ENCODE measurements at places on chromosomes 11 and 22.

- peak; percentile 99 for DNase-seq
Measured at GRCh38 chr22:19986410-19987341, 29.9 kb downstream of the ARVCF start.

- no peak for DNase-seq
Measured at GRCh38 chr11:87260811-87261210, 223.1 kb downstream of the TMEM135 start.

DNA sequence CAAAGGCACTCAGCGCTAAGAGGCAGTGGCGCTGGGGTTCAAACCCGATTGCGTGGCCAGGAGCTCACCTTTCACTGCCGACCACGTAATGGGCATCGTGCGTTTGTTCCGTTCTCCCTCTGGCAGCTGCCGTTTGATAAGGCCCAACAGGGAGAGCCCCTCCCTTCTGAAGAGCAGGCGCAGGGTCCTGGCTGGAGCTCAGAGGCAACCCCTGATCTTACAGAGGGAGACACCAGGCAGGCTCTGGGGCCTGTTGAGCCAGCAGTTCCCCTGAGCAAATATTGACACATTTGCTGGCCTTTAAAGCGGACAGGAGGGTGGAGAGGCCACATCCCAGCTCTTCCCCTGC, 11.7 kb upstream of the C1QTNF6 start:
- no peak for DNase-seq

DNA sequence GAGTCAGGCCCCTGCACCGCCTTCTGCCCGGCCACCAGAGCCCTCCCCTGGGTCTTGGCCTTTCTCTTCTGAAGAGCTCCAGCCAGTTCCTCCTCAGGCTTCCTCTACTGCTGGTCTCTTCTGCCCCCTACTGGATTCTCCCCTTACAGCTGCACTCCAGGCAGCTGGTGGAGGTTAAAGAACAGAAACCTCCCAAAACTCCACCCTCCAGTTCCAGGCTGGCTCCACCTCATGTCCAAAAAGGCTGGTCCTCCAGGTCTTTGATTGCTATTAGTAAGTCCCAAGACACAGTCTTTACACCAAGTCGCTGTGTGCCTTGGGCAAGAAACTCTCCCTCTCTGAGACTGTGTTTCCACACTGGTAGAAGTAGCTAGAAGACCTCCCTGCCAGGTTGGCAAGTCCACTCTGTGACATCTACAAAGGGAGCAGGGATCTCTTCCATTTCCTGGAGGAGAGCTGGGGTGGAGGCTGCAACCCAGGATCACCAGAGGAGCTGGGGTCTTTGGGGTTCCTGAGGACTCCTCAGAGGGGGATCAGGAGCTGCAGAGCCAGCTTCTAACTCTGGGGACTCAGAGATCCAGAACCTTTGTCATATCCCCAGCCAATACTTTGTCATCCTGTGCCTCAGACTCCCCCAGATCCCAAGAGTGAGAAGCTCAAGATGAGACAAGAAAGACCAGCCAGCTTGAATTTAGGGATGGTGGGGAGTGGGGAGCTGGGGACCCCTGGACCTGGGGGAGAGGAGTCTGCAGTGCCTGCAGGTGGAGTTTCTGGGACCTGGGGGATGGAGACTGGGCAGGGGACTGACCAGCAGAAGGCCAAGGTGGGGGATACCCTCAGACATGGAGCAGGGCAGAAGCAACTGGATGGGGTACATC, 3.4 kb upstream of the IGLL5 start:
- peak; percentile 61 for DNase-seq

- DNase-seq, result no peak
Measured at GRCh38 chr22:28927630-28928029, 44.3 kb downstream of the ZNRF3 start.

DNA sequence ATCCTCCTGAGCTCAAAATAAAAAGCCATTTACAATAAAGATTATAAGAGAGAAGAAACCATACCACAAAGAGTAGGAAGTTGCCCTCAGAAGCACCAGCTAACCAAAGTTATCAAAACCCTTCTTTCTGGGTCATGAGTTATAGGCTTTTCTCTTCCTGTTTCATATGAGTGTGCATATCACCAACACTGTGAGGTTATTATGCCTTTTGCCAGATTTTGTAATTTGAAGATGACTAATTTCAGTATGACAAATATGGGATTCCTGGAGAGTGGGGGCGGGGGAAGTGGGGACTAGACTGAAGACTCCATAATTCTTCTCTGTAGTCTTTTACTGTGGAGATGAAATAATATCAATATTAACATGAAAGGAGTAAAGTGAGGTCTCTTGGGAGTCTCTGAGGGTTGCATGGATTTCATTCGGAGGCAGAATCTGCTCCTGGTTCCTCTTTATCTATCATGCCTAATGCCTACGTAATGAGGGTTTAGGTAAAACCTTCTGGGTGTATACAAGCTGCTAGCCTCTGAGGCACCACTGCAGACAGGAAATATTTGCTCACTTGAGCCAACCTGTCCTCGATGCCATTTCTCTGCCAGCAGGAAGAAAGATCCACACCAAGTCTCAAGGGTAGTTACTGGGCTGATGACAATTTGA, 2.1 kb downstream of the LPXN start:
- DNase-seq, result no peak

- no peak for DNase-seq
Measured at GRCh38 chr22:40426594-40427333, 56.4 kb downstream of the SGSM3 start.

- no peak for DNase-seq
Measured at GRCh38 chr11:119839476-119840133, 110.6 kb upstream of the NECTIN1 start.

GRCh38 chr11:128705124-128705920, 11.4 kb downstream of the FLI1 start:
- no peak for DNase-seq

DNA sequence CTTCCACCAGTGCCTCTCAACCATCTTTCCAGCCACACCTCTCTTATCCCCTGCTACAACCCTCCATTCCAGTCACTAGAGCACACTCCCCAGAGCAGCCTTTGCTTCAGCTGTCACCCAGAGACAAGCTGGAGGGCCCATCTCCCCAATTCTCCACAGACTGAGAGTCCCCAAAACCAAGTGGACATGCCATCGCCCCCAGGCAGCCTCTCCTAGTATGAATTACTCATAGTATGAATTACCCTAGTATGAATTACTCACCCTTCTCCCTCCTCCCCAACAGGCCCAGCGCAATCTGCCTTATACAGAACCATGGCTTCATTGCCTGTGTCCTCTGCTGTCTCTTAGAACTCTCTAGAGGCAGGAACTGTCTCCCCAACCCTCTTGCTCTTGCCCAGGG, 24.8 kb downstream of the MYH9 start:
- no peak for DNase-seq

DNA sequence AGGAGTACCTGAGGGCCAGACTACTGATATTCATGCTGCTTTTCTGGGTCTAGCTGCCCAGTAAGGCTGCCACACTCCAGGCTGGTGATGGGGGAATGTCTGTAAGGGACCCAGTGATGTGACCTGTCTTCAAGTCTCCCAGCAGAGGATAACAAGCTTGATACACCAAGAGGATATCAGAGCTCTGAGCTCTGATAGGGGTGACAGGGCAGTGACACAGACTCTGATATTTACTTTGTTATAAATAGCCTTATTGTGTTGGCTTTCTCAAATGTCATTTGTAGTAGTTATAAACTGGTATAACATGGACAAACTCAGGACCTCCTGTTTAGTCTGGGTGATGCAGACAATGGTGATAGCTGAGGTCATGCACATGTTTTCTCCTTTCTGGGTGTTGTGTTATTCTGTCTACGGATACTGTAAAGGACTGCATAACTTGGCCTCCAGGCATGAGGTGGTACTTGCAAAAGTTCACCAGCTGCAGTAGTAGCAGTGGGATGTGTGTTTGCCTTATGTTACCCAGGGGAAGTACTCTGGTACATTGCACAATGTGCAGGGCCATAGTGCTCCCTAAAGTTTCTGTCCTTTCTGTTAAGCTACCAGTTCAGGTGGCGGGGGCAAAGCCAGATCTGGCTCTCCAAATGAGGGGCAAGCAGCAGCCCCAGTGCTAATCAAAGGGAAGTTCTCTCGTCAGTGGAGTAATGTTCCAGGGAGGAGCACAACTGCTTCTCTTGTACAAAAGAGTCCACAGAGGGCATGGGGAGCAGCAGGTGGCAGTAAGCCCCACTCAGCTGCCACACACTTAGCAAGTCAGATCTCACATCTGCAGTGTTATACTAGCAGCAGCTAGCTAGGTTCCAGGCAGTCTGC, 812.2 kb downstream of the JRKL start:
- no peak for DNase-seq

GRCh38 chr11:68117853-68118470, 3.2 kb downstream of the CHKA start:
- no peak for DNase-seq

DNA sequence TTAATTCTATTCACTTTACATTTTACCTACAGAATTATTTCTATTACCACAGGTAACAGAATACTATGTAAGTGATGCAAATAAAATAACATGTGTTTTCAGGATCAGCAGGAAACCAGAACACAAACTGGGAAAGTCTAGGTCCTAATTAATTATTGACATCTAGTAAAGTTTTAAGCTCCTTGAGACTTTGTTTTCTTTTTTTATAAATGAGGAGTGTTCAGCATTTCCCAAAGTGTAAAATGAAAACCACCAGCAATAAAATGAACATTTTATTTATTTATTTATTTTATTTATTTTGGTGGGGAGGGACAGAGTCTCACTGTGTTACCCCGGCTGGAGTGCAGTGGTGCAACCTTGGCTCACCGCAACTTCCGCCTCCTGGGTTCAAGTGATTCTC, 123.6 kb downstream of the ARHGAP42 start:
- no peak for DNase-seq

DNA sequence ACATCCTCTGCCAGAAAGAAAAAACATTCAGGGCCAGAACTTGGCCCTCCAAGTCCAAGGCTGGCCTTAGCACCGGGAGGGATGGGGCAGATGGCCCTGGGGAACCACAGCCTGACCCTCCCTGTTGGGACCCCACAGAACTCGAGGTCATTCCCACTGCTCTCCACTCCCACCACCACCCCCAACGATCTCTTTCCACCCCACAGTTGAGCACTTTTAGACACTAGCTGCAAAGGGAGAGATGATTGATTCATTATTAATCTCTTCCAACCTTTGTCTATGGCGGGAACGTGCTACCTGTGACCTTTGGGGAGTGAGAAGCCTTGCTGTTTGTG, 869.7 kb downstream of the BRD1 start:
- no peak for DNase-seq

GRCh38 chr11:70147668-70148067, 55.4 kb upstream of the FADD start:
- DNase-seq, result no peak

GRCh38 chr11:40569947-40570531, 889.4 kb downstream of the LRRC4C start:
- no peak for DNase-seq

- DNase-seq, result no peak
Measured at GRCh38 chr11:16297332-16297731, 59.0 kb downstream of the SOX6 start.

GRCh38 chr11:69486773-69487291, 5.4 kb downstream of the LINC01488 start:
- DNase-seq, result no peak

DNA sequence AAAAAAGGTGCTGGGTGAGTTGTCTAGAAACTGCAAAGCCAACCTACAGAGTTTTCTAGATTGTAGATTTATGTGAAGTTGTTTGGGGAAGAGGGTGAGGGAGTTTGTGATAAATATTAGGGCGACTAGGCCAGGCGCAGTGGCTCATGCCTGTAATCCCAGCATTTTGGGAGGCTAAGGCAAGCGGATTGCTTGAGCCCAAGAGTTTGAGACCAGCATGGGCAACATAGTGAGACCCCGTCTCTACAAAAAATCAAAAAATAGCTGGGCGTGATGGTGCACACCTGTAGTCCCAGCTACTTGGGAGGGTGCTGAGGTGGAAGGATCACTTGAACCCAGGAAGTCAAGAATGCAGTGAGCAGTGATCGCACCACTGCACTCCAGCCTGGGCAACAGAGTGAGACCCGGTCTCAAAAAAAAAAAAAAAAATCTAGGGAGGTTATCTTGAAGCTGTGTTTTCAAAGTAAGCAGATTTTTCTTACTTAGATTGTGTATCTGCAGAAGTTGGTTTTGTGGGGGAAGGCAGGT, 844 bp downstream of the APOL6 start:
- DNase-seq, result no peak

- DNase-seq, result no peak
Measured at GRCh38 chr11:79672786-79673185, 232.0 kb upstream of the TENM4 start.

DNA sequence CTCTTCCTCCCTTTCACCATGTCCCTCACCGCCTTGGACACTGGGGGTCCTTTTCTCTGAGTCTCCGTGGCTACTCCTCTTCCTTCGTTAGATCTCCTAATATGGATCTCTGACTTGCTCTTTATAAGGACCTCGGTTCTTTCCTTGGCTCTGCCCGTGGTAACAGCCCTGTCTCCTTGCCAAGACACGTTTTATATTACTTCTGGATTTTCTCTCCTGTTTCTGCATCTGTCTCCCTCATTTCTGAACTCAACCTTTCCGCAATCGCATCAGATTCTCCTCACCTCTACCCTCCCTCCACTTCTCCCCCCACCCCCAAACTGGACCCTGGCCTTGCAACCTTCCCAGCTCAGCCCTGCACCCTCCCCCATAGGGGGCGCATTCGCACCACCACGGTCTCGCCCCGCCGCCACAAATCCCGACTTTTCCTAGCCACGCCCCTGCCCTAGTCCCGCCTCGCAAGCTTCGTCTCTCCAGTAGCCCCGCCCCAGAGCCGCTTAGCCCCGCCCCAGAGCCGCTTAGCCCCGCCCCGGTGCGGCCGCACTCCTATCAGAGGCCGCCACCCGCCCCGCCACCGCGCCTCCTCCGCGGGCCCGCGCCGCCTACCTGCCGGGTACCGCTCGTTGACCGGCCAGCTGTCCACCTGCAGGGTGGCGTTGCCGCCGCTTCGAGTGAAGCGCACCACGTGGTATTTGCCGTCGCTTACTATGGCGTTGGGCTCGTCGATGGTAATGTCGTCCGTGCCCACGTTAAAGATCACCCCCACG, 39.0 kb downstream of the SLC22A12 start:
- no peak for DNase-seq

- DNase-seq, result no peak
Measured at GRCh38 chr11:18105086-18105801, 638 bp downstream of the SAAL1 start.

- no peak for DNase-seq
Measured at GRCh38 chr22:34072585-34072984, 152.3 kb upstream of the LARGE1 start.

- DNase-seq, result no peak
Measured at GRCh38 chr11:8442301-8442700, 151.7 kb downstream of the STK33 start.

- no peak for DNase-seq
Measured at GRCh38 chr11:27965559-27965958, 142.4 kb downstream of the KIF18A start.

GRCh38 chr11:119700536-119701346, 28.3 kb downstream of the NECTIN1 start:
- DNase-seq, result no peak
